NCI-H345 (cell line): ENCODE measurements at places on chromosomes 6 and 20.

GRCh38 chr20:33840759-33841435 lies 29.7 kb downstream of the CHMP4B start:
- DNase-seq = no peak

DNA sequence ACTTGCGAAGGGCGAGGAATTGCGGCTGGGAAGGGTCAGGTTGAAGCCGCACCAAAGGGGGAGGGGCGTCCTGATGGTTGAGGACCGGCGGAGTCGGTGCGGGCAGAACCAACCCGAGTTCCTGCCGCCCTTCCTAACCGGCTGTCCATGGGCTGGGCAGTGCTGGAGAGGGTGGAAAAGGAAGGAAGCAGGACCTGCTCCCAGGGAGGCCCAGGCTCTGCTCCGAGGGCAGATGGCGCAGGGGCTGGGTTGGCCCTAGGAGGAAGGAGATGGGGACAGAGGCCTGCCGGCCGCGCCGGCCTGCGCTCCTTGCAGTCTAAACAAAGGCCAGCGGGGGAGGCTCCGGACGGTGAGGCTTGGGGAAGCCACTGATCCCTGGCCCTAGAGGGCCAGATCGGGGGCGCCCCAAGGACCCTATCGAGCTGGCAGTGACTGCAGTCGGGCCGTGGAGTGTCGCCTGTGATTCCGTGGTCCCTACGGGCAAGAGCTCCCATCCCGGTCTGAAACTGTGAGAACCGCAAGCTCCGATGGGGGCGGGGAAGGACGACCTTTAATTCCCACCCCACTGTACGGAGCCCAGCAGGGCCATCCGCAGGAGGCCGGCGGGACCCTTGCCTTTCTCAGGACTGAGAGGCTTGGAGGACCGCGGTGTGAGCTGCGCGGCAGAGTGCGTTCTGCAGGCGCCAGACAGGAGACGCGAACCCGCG lies 39.4 kb downstream of the YTHDF1 start:
- no peak for DNase-seq

DNA sequence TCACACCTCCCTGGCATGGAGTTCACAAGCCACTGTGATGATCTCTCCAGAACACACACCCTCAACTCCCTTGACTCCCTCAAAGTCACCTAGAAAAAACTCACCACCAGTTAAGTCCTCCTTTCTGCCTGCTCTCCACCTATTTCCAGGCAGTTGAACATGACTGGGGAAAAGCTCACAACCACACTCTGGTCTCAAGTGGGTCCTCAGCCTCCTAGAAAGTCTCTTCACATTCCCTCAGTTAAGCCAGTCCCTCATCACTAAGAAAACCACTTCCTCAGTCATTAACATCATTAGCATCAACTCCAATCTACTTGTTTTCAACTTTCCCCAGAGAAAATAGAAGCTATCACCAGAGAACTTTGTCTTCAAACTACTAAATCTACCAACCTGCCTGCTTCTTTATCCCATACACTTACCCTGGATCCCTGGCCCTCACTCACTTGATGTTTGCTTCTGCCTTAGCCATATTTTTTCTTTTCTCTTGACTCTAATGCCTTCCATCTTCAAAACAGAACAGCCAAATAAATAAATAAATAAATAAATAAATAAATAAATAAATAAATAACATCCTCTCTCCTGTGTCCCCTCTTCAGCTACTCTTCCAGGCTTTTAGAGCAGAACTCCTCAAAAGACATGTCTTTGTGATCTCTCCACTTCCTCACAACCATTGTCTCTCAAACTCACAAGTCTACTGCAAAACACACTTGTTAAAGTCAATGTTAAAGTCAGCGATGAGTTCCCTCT lies 742.4 kb upstream of the FLRT3 start:
- no peak for DNase-seq

DNA sequence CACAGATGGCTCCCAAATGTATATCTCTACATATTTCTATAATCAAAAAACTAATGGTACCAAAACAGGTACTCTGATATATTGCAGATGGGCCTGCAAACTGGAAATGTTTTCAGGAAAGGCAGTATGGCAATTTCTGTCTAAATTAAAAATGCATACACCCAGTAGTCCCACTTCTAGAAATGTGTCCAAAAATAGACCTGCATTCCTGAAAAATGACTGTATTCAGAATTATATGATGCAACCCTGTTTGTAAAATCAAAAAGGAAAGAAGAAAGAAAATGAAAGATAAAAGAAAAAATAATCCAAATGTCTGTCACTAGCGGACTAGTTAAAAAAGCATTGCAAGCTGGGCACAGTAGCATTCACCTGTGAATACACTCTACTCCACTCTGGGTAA lies 12.9 kb upstream of the MICB start:
- DNase-seq = no peak

- no peak for DNase-seq
Observed at GRCh38 chr6:81772741-81773140, 20.3 kb upstream of the TENT5A start.

DNA sequence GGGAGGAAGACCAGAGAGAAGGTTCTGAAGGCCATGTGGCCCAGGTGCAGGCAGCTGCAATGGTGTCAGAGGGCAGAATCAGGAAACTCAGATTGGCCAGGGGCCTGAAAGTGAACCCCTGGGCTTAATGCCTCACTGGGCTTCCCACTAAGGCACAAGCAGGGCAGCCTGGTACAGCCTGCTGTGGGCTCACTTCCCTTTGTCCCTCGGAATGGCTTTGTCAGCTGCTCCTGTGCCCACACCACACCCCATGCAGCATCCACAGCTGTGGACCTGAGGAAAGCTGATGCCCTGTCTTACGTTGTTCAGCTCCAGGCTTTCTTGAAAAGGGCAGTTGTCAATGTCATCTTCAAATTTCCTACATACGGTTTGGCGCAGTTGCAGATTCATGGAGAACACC lies 2.4 kb downstream of the CST9 start:
- DNase-seq = no peak

DNA sequence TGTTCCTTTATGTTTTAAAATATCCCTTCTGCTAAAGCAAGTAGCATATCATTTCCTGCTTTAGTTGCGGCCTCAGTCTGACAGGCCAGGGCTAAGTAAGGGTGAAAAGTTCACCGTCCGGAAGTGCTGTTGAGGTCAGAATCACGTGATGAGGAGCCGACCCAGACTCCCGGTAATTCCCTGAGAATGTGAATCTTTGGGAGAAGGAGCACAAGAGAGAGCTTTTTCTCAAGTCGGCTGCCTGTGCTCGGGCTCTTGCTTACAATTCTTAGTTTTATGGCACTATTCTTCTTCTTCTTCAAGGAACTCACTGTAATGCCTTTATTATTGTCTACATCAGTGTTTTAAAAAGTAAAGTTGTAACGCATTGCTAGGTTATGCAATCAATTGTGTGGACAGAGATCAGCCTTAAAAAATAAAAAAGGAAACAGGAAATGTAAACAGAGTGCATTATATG lies 309.3 kb downstream of the PRL start:
- no peak for DNase-seq

DNA sequence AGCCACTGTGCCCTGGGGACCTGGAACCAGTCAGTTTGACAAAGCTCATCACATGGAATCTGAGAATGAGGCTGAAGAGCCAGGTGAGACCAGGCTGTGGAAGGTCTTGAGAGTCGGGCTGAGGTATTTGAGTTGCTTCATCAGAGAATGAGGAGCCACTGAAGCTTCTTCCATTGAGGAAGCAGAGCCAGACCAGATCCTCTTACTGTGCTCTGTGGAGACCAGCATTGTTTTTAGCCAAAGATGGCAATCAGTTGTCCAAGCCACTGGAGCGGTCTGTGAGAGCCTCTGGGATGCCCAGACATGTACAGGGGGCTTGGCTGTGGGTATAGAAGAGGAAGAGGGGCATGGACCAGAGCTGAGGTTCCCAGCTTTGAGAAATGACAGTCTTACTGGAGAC lies 6.1 kb upstream of the EPB41L1 start:
- no peak for DNase-seq

- DNase-seq = no peak
Observed at GRCh38 chr6:154474648-154475428, 35.6 kb downstream of the CNKSR3 start.

- no peak for DNase-seq
Observed at GRCh38 chr6:92715991-92716390, 703.4 kb downstream of the EPHA7 start.

DNA sequence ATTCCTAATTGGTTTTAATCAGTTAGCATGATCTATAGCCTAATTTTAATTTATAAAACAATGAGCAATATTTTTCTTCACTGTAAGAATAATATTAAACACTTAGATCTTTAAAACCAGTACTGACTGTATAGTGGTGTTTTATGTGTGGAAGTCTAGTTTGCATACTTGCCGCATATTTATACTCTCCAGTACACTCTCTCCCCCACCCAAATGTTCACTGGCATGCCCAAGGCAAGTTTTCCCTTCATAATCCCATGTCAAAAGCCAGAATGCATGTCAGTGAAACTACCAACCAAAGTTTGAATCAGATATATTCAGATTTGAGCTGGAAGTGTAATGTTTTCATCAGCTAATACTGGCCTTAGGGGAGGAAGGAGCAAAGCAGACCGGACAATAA lies 506.1 kb downstream of the PHF3 start:
- DNase-seq = no peak

- DNase-seq = peak; percentile 22
Observed at GRCh38 chr20:38880952-38881735, 45.1 kb upstream of the FAM83D start.

- no peak for DNase-seq
Observed at GRCh38 chr20:49328790-49329189, 50.9 kb upstream of the ZNFX1 start.

DNA sequence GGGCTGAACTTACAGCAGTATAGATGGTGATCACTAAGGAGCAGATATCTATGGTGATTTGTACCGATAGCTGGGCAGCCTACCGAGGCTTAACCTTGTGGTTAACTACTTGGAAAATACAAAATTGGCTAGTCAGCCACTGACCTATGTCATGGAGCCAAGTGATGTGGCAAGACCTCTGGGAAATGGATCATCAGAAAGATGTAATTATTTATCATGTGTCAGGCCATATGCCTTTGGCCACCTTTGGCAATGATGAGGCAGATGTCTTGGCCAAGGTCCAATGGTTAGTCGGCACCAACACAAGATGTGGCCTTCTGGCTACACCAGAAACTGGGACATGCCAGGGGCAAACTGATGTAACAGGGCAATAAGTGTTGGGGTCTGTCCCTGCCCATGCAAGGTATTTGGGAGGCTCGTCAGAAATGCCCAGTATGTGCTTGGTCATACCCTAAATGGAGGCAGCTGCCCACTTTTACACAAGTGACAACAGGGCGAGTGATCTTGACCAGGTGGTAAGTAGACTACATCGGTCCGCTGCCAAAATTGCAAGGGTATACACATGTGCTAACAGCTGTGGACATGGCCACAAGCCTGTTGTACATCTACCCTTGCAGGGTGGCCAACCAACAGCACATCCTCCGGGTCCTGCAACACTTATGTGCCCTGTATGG lies 30.1 kb downstream of the HDDC2 start:
- DNase-seq = no peak

GRCh38 chr6:11614534-11615213 lies 77.1 kb downstream of the TMEM170B start:
- DNase-seq = no peak

DNA sequence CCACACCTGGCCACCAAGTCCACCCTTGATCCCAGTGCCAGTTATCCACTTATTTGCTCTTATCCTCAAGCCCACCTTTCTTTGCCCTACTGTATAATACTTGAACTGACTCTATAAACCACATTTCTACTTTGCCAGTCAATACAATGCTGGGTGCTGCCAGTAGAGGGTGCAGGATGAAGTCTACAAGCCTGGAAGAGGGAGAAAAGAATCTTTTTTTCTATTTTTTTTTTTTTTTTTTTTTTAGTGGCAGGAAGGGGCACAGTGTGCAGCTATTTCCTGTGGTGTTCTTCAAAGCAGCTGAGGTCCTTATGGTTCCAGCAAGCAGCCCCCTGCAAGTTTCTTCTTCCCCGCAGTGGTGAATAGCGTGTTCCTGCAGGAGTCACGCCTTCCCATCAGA lies 22.2 kb upstream of the GABRR1 start:
- no peak for DNase-seq

DNA sequence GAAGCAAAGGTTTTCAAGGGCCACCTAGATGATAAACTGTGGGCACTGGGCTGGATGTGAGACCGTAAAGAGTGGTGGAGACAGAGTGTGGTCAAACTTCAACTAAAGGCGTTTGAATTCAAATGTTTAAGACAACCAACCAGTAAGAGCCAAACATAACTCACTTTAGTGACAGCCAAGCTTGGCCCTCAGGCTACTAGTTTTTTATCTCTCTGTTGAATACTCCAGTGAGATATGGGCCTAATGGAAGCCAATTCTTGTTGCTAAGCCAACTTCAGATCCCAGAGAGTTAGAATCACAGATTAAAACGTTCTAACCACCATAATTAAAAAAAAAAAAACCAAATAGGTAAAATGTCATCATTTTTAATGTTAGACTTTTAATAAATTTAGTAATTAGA lies 57.3 kb downstream of the TRMT6 start:
- DNase-seq = no peak

DNA sequence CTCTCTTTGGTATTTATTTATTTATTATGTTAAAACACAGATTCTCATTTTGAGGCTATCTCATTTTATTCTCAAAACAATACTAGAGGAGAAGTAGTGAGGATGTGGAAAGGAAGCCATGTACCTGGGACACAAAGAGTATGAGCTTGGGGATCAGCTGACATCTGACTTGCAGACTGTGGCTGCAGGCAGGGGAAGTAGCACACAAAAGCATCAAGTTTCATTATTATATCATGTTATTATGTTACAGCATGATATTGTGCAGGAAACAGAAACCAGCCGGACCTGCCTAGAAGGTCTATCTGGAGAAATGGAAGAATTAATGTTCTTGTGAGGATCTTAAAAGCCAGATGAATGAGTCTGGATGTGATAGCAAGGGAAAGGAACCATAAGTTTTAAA lies 248.2 kb downstream of the KHDC1L start:
- no peak for DNase-seq

GRCh38 chr6:3895312-3895653 lies 46.1 kb downstream of the FAM50B start:
- DNase-seq = no peak

DNA sequence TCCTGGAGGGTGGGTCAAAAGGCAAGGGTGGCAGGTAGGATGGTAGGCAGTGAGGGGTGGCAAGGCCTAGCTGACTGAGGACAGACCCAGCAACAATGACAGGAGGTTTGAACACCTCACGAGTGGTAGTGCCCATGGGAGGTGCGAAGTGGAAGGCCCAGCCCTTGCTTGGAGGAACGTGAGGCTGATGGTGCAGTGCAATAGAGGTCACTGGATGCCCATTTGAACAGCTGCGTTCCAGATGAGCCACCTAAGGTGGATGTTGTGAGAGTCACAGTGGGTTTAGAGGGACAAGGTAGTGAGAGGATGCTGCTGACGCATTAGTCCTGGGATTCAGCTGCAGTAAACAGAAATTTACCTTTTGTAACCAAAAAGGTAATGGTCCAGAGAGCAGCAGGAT lies 15.6 kb downstream of the TMEM74B start:
- no peak for DNase-seq

DNA sequence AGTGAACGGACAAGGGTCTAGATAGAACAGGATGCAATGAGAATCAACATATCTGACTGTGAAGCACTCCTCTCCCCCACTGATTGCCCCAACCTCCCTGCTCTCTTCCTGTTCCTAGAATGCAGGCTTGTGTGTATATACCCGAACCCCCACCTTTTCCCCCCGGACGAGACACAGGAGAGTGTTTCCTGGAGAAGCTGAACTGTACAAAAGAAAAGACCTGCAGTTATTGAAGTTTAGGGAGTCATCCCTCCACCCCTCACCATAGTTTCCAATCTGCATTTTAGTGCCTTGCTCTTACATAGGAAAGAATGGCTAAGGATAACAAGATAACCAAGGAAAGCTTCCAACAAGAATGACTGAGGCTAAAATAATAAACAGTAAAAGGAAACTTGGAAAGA lies 55.5 kb upstream of the PDE10A start:
- no peak for DNase-seq

GRCh38 chr20:63433351-63433750 lies 39.1 kb downstream of the KCNQ2 start:
- DNase-seq = no peak
